Immature natural killer cell (primary cell): ENCODE measurements at places on chromosomes 2 and 18.
A peak's percentile ranks its signal among the peaks of the same experiment; 100 is the strongest.

GRCh38 chr2:119438726-119439284 is 7.2 kb downstream of the TMEM37 start:
- H3K27ac ChIP-seq = no peak overlapping the region
- H3K4me3 ChIP-seq = no peak overlapping the region
- peaks cover 17% of the 10 kb centered on the region for H3K27me3 ChIP-seq
- no peak for DNase-seq
- no peaks in the 10 kb centered on the region for H3K36me3 ChIP-seq
- no peaks in the 10 kb centered on the region for H3K4me1 ChIP-seq

GRCh38 chr2:134274121-134274520 is 20.2 kb downstream of the MGAT5 start:
- no peak for DNase-seq
- no peak overlapping the region for H3K27ac ChIP-seq
- peaks cover 50% of the 10 kb centered on the region for H3K36me3 ChIP-seq
- H3K4me3 ChIP-seq = no peak overlapping the region

DNA sequence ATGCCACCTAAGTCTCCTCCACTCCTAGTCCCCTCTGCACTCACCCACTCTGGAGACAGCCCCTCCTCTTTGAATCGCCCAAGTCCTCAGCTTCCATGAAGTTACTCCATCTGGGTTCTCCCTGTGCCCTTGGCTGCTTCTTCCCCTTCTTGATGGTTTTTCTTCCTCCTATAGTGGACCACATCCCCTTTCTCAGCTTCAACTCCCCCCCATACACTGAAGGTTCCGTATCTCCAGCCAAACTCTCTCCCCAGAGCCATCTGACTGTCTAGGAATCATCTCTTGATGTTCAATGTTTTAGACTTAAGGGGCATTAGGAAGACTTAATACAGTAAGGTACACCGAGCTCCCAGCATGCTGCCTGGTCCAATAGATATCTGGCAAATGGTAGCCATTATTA is 39.6 kb downstream of the EMX1 start:
- no peaks in the 10 kb centered on the region for H3K36me3 ChIP-seq
- H3K4me3 ChIP-seq = peak overlapping the region; percentile 10
- H3K27me3 ChIP-seq = peaks cover 2% of the 10 kb centered on the region
- no peak for DNase-seq

GRCh38 chr2:232646726-232647125 is 13.3 kb downstream of the EFHD1 start:
- no peaks in the 10 kb centered on the region for H3K36me3 ChIP-seq
- no peak overlapping the region for H3K4me3 ChIP-seq
- no peak for DNase-seq
- peaks cover 6% of the 10 kb centered on the region for H3K27me3 ChIP-seq
- H3K4me1 ChIP-seq = no peaks in the 10 kb centered on the region

DNA sequence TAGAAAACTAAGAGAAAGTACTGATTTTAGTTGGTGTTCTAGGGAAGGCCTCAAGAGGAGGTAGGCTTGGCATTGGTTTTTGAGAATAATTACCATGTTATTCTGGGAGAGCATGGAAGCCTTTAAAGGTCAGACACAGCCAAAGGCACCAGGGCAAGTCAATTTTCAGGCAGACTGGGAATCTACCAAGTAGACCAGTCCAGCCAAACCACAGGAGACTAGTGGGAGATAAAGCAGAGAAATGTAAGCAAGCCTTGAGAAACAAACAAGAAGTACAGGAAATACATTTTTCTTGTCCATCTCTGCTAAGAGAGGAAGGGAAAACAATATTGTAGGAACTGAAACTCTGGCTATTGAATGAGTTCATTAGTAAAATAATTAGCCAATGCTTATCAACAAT is 5.5 kb upstream of the CCDC68 start:
- no peak for DNase-seq
- peaks cover 7% of the 10 kb centered on the region for H3K4me1 ChIP-seq
- H3K27me3 ChIP-seq = peaks cover 10% of the 10 kb centered on the region
- no peak overlapping the region for H3K4me3 ChIP-seq
- H3K36me3 ChIP-seq = no peaks in the 10 kb centered on the region

DNA sequence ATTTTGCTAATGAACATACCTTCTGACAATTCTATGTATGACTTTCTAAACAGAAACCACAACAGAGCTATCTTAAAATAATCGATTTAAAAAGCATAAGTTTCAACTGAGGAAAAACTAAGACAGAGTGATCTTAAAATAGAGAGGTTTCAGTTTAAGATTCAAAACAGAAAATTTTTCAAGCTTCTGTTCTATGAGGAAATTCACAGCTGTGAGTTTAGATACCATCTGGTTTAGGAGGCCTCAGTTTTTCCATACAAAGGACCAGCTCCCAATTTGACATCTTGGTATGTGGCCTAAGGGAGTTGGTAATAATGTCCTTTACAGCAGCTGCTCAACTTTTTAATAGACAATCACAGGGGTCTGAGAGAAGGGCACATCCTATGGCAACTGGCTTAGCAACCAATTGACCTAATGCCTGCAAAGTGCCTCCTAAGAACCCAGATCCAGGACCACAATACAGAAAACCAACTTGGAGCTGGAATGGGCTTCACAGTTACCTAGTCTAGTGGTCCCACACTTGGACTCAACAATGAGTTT is 39.7 kb downstream of the MDH1 start:
- no peak overlapping the region for H3K4me3 ChIP-seq
- no peaks in the 10 kb centered on the region for H3K4me1 ChIP-seq
- no peak overlapping the region for H3K27ac ChIP-seq

DNA sequence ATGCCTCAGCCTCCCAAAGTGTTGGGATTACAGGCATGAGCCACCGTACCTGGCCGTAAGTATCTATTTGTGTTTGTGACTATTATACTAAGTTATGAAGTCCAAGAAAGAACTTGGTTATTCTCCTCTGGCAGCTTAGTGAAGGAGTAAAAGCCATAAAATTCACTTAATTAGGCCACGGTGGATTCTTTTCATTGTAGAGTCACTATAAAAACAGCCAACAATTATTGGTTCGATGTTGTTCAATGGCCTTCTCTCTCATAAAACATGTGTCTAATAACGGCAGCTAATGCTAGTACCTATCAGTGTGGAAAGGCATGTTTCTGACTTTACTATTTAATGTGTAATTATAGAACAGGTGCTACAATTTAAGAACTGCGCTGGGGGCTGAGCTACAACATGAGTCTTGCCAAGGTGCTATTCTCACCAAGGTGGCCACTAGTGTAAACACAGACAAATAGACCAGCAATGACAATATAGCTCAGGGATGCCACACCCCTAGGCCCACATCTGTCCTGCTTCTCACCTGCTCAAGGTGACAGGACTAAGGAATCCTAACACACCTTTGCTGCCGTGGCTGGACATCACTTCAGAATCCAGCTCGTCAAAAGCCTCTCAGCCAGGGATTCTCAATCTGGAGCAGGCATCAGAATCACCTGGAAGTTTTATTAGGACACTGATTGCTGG is 17.2 kb downstream of the ATP8B1 start:
- H3K27ac ChIP-seq = no peak overlapping the region
- no peaks in the 10 kb centered on the region for H3K4me1 ChIP-seq

GRCh38 chr2:223109341-223109740 is 57.4 kb downstream of the KCNE4 start:
- no peak for DNase-seq
- no peak overlapping the region for H3K27ac ChIP-seq
- no peaks in the 10 kb centered on the region for H3K36me3 ChIP-seq
- no peaks in the 10 kb centered on the region for H3K4me1 ChIP-seq
- no peaks in the 10 kb centered on the region for H3K27me3 ChIP-seq
- H3K4me3 ChIP-seq = no peak overlapping the region
